ENCODE measurements at places on chromosomes 2 and 18.

GRCh38 chr2:100952512-100952911, 49.6 kb upstream of the RPL31 start:
- DNase-seq = no peak

DNA sequence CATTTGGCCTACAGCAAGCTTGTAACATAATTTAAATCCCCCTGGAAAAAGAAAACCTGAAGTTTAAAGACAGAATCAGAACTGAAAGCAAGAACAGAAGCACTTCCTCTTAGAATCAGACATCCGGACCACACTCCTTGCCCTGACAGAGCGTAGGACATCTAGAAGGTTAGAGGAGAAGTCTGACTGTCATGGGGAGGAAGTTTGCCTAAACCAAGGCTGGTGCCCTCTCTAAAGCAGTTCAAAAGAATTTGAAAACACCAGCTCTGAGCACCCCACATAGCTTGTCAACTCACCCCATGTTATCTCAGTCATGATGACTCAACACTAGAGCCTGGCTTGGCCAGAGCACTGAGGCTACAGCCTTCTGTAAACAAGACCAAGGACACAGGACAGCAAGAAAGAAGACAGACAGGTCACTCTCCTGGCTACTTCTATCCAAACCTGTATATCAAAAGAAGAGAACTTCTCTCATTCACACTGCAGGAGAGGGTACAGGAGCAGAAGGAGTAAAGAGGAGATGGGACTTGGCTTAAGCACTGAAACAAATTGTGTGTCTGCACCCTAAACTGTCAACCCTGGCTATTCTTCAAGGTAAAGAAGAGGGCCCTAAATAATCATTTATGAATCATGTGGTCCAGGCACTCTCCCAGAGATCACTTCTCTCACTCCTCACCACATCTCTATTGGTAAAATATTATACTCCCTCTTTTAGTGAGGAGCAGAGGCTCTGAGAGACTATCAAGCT, 198.6 kb downstream of the MEMO1 start:
- DNase-seq = peak; percentile 32

- DNase-seq = no peak
Measured at GRCh38 chr2:143803936-143804335, 674.7 kb downstream of the ARHGAP15 start.

DNA sequence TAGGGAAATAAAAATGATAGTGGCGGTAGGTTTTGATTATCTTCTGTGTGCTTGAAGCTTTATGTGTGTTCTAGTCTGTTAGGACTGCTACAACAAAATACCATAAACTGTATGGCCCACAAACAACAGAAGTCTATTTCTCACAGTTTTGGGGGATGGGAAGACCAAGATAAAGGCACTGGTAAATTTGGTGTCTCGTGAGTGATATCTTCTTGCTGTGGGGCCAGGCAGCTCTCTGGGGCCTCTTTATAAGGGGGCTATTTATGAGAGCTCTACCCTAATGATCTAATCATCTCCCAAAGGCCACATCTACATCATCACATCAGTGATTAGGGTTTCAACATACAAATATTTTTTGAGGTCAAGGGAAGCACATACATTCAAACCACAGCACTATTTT, 86.8 kb upstream of the SPHKAP start:
- no peak for DNase-seq

GRCh38 chr2:215288112-215288815, 23.6 kb upstream of the ATIC start:
- no peak for DNase-seq

GRCh38 chr2:146721486-146721885, 1123.3 kb upstream of the ACVR2A start:
- no peak for DNase-seq

- no peak for DNase-seq
Measured at GRCh38 chr2:134041877-134042276, 212.0 kb upstream of the MGAT5 start.

DNA sequence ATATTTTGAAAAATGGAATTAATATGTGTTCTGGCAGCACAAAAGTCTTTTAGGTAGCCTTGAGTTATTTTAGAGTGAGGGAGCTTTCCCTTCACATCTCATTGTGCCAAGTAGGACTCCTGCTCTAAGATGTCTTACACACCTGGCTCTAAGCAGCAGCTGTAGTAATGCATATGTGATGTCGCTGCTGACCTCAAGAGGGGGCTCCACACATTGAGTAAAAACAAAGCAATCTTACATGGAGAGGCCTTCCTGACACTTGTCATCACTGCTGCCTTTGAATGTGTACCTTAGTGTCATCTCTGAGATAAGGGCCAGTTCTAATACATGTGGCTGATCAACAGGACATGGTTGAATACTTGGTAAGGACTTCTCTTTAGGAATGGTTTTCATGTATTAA, 75.8 kb downstream of the ACTR3 start:
- DNase-seq = peak; percentile 24

DNA sequence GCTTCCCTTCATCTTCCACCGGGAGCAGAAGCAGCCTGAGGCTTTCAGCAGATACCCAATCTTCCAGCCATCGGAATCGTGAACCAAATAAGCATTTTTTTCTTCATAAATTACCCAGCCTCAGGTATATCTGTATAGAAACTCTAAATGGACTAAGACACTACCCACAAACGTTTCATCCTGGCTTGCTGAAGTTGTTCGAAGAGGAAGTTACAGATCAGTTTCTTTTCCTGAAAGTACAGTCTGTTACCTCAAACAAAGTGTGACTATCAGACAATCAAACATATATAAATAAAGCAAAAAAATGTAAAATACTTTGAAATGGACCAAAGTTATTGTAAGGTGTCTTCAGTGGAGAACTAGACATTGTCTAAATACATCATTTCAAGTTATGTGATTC, 97.9 kb downstream of the MREG start:
- DNase-seq = no peak

- DNase-seq = peak; percentile 96
Measured at GRCh38 chr2:237691908-237692600, 64.7 kb downstream of the LRRFIP1 start.

- DNase-seq = no peak
Measured at GRCh38 chr18:51767293-51767692, 569.8 kb upstream of the MEX3C start.

DNA sequence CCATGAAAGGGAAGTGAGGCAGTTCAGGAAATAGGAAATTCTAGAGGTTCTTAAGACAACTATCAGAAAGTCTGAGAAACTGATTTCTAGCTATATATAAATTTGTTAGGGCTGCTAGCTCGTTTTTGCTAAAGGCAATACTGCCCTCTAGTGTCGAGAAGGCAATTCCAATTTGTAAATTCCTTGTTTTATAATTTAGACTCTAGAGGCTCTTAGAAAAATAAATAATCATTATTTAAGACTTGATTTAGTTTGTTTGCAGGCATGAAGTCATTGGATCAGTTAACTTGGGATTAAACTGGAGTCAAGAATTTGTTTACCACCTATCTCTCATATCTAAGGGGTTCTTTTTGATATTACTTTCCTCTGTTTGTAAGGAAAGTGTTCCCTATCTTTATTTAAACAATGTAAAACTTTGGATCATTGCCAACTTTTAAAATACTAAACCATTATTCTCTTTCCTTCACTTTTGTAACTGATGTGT, 66.2 kb downstream of the ACVR2A start:
- peak; percentile 59 for DNase-seq

- DNase-seq = peak; percentile 80
Measured at GRCh38 chr2:9703085-9703678, 72.4 kb upstream of the YWHAQ start.

- DNase-seq = peak; percentile 21
Measured at GRCh38 chr18:32289483-32290075, 99.7 kb downstream of the MEP1B start.

DNA sequence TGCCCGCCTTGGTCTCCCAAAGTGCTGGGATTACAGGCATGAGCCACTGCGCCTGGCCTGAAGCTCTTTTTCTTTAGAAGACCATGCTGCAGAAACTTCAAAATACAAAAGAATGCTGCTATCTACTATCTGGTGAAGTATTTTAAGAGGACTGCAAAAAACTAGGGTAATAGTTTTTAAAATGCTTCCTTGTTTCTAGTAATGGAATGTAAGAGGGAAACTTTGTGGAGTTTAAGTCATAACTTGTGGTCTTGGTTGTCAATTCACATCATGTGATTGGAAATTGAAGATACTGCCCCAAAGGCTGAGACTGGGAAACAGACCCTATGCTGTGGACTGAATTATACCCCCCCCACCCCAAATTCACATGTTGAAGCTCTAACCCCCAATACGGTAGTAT, 68.3 kb downstream of the B3GNT2 start:
- no peak for DNase-seq

- DNase-seq = no peak
Measured at GRCh38 chr2:1088192-1088860, 137.7 kb downstream of the SNTG2 start.

DNA sequence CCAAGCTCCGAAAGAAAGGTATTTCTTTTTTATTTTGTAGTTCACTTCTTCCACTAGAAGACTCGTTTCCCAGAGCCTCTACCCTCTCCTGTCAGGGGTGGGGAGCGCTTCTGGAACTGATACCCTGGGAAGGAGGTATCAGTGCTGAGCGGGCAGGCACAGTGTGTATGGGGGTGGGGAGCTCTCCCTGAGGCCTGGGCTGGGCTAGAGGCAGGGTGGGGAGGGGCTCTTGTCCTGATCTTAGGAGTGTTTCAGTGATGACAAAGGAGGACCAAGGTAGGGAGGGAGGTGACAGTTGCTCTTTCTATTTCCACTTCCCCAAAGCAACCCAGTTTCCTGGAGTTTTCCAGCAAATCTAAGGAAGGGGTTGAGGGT, 65.4 kb downstream of the ARHGAP25 start:
- DNase-seq = no peak

DNA sequence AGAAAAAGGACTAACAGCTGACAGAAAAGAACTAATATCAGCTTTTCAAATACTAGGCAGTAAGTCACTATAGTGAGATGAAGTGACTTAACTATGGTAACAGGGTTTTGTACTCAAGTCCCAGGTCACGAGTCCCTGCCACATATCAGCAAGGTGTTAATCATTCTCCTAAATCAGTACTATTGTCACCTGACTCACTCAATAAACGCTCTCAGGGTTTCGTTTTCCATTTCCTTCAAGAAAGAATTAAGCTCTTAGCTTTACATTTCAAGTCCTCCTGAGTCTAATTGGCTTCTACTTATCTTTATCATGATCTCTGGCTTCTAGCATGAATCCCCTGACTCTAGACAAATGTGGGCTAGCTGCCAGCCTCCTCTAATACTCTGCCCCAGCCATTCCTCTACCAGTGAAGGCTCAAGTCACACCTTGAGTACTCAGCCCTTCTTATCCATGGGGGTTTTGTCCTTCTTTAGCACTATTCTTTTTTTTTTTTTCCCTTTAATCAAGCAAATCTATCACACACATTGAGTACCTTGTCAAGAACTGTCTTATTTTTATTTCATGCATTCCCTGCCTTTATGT, 20.0 kb downstream of the BUB1 start:
- peak; percentile 28 for DNase-seq

DNA sequence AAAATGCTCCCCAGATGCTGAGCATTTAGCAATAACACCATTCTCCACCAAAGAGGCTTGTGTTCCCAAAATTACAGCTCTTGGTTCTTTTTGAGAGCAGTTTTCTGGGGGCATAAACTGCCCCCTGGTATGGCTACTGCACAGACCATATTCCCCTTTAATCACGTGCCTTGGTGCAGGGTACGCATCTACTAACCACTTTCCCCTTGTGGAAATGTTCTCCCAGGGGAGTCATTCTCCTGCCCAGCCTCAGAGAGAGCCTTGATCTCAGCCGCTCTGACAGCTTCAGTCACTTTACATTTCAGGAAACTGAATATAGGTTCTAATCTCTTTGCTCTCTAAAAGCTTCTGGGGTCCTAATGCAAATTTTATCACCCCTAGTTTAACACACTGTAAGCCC, 44.7 kb upstream of the EML6 start:
- DNase-seq = no peak

DNA sequence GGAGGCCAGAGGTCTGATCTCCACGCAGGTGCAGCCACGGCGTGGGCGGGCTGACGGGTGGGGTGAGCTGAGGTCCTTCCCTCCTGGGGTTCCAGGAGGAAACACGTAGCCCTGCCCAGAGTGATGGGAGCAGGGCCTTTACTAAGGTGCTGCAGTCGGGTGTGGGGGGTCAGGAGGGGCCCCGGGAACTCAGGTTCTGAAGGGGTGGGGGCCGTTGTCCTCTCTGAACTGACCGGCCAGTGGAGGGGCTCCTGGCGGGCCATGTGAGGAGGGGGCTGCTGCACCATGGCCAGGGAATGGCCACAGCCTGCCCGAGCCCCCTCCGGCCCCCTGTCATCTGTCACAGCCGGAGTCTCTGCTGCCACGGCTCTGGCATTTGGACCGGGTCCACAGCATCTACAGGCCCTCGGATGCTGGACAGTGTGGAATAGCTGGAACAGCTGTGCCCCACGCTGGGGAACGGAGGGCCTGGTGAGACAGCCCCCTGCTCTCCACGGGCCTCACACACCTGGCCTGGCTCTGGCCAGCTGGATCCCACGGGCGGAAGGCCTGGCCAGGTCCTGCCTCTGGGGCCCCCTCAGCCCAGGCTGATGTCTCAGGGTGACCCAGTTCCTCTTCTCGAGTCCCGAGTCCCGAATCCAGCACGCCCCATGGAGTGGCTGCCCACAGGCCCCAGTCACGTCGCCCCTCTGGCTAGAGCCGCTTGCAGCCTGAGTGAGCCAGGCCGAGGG, 145.6 kb upstream of the GPC1 start:
- DNase-seq = no peak

GRCh38 chr18:53911200-53911599, 313.3 kb downstream of the MBD2 start:
- DNase-seq = no peak

DNA sequence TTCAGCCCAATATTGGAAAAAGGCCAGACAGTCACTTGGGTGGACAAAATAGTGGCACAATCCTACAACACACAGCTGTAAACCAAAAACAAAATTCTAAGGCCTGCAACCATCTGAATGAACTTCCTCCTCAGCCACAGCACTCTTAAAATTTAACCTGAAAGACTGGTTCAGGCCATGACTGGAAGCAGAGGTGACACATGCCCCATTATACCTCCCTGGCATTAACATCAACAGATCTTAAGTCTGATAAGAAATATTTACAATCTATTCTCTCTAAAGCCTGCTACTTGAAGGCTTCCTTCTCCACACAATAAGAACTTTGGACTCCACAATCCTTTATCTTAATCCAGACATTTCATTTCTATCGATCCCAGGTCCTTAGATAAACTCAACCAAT, 192.4 kb upstream of the LRP1B start:
- DNase-seq = no peak

GRCh38 chr2:188813315-188813714, 160.9 kb upstream of the COL3A1 start:
- no peak for DNase-seq

Measured in CD4-positive, alpha-beta T cell treated with Interleukin-6 at 100 ng/mL for 8 hours (primary cell).